ENCODE measurements at places on chromosomes 7 and 10.

DNA sequence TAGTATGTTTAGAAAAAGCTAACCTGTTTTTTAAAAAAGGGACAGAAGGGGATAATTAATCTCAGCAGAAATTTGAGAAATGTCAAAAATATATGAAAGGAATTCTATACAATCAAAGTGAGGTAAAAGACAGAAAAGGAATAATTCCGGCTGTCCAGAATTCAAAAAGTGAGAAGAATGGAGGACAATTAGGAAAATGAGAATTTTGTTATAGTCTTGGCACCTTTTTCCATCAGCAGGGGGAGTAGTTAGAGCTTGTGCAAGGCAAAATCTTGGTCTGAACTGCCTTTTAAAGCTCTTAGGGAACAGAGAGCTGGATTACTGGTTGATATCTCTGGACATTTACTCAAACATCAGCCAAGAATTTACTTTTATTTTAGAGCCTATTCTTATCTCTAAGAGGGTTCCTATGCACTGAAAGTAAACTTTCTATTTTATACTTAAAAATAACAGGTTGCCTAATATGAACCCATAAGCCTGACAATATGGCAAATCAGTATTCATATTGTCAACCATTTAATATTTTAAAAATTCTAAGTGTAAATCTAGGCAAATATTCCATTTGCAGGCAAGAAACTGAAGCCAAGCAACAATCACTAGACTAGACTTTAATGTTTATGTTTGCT, 185.6 kb downstream of the ANK3 start:
- no peak for DNase-seq

DNA sequence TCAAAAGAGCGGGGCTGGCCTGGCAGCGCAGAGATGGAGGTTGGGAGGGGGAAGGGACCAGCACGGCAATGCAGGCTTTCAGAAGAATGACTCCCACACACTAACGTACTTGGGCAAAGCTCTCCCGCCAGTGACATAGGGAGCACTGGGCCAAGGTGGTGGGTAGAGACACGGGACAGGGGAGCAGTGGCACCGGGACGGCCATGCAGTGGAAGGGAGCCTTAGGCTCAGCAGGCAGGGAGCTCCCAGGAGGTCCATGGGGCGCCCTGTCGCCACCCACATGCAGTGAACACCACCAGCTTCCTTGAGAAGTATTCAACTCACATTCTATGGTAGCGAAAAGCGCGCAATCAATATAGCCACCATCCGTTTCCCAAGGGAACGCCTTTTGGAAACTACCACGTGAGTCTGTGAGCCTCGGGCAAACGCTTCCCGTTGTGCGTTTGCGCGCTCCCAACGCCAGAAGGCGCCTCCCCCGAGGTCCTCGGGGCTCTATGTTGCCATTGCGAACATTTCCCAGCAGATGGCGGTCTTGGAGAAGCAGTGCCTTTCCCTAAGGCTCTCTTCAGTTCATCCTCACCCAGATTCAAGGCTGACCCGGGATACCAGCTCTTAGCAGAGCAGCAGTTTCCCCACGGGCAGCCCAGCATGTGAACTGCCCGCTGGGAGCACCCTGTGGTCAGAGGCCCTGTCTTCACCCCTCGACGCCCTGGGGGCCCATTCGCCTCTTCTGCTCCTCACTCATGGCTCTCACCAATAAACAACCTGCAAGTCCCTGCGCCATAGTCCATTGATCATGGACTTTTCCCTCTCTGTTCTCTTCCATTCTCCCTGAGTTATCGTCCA, 16.4 kb upstream of the OPALIN start:
- DNase-seq = peak; percentile 90

DNA sequence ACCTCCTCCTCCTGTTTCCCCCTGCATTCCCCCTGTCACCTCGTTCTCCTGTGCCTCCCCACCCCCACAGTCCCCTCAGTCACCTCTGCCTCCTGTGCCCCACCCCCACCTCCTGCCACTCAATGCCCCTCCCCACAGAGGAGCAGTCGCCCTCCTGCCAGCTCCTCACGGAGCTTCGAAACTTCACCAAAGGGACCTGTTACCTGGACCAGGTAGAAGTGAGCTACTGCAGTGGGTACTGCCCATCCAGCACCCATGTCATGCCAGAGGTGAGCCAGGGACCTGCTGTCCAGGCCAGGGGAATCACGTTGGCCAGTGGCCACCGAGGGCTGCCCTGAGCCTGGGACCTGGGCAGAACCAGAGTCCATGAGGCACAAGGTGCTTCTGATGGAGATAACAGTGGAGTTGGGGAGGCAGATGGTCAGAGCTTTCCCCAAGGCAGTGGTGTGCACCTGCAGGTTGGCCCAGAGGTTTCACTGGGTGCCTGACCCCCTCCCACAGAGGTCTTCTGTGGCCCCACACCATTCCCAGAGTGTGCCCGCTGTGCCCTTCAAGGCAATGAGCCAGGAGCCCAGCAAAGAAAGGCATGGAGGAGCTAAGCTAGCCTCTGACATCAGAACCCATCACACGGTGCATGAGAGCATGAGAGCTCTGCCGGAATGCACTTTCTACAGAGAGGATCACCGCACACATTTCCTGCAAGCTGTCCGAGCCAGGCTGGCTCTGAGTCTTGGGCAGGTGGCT, 7.0 kb upstream of the ZNF862 start:
- DNase-seq = no peak

GRCh38 chr7:138982204-138982623, 1.0 kb upstream of the KIAA1549 start:
- no peak for DNase-seq

- DNase-seq = no peak
These were observed 129.6 kb downstream of the DOCK1 start for GRCh38 chr10:127034790-127035189.

- DNase-seq = no peak
These were observed 29.6 kb downstream of the ARHGAP21 start for GRCh38 chr10:24694086-24694485.

GRCh38 chr10:3045471-3046209, 21.7 kb upstream of the PFKP start:
- DNase-seq = no peak

GRCh38 chr10:71382757-71383156, 14.0 kb upstream of the CDH23 start:
- no peak for DNase-seq

- DNase-seq = no peak
These were observed 470.2 kb downstream of the PAXIP1 start for GRCh38 chr7:154532771-154533170.

DNA sequence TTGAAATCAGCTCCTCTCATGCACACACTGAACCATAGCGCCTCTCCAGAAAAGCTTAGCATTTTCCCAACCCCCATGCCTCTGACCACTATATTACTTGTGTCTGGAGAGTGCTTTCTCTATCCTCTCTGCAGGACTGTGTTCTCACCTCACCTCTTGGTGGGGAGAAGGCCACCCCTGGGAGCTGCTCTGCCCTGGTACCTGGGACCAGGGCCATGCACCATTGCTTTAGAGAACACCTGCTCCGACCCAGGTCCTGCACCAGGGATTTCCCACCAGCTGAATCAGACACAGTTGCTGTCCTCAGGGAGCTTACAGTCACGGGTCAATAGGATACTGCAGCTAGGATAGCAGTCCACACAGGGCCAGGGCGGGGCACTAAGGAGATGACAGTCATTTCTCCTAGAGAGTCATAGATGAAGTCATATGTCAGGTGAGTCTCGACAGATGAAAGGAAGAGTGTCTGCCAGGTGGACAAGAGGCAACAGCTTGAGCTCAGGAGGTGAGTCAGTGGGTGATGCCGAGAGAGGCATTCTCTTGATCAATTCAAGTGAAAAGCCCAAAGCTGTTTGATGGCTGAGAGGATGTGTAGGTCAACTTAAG, 619 bp upstream of the LMTK2 start:
- peak; percentile 15 for DNase-seq

DNA sequence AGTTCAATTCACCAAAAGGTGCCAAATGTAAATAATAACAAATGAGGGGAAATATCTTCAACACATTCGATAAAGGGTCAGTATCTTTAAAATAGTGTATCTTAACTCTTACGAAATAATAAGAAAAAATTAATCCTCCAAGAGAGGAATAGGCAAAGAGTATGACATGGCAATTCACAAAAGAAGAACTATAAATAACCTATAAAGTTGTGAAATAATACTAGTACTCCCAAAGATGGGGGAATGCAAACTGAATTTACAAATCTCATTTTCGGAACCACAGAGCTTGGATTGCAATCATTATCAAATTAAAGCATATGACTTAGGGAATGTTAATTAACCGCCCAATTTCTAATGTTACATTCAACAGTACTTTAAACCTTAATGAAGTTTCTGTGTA, 78.2 kb upstream of the TARP start:
- no peak for DNase-seq

GRCh38 chr7:92425311-92425947, 21.9 kb upstream of the GATAD1 start:
- peak; percentile 26 for DNase-seq

- DNase-seq = peak; percentile 31
These were observed 677 bp downstream of the TSPAN14 start for GRCh38 chr10:80454513-80455460.

DNA sequence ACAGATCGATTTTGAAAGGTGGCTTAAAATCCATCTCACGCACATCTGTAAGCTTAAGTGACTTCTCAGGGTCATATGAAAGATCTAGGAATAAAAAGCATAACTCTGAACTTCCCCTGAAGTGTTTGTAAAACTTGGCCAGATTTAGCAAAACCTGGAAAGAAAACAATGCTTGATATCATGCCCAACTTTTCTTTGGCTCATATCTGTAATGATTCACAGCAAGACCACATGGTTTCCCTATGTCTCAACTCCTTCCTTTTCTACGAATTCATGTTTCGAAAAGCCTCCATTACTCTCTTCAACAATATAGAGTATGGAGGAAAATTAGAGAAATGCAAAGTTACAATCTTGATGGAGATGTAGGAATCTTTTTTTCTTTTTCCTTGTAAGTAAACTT, 20.1 kb upstream of the CABCOCO1 start:
- DNase-seq = no peak

- no peak for DNase-seq
These were observed 45.9 kb upstream of the BET1 start for GRCh38 chr7:94050046-94050445.

DNA sequence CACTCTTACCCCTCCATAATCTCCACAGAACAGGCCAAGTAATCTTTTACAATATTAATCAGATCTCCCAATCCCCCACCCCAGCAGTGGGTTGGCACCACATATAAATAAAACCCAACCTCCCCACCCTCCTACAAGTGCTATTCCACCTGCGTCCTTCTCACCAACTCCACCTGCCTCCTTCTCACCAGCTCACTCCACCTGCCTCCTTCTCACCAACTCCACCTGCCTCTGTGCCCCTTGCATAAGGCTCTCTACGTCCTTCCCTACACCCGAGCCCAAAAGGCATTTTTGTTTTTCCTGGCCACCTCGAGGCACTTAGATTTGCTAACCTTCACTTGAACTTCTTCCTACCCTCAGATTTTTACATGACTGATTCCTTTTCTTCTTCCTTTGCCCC, 89.7 kb downstream of the ATE1 start:
- peak; percentile 49 for DNase-seq

- no peak for DNase-seq
These were observed 176.3 kb downstream of the DGKI start for GRCh38 chr7:137670222-137671064.

- peak; percentile 31 for DNase-seq
These were observed 59.6 kb upstream of the TRIL start for GRCh38 chr7:29017713-29018112.

GRCh38 chr10:83142074-83142563, 997.2 kb upstream of the GHITM start:
- DNase-seq = no peak

DNA sequence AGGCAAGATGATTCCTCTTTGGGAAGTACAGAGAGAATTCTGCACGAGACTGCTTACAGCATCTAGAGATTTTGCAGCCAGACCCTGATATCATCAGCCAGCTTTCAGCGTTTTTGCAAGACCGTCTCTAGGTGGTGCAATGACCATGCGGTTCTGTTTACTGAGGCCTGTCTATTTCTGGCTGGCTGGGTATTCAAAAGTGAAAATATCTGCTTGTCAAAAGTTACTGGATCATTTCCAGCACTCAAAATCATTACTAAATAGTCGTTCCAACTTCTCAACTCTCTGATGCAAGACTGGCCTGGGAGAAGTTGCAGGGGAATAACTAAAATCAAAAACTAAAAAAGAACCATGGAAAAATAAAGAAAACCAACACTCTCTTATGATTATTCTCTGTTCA, 240.1 kb downstream of the ELMO1 start:
- peak; percentile 12 for DNase-seq

DNA sequence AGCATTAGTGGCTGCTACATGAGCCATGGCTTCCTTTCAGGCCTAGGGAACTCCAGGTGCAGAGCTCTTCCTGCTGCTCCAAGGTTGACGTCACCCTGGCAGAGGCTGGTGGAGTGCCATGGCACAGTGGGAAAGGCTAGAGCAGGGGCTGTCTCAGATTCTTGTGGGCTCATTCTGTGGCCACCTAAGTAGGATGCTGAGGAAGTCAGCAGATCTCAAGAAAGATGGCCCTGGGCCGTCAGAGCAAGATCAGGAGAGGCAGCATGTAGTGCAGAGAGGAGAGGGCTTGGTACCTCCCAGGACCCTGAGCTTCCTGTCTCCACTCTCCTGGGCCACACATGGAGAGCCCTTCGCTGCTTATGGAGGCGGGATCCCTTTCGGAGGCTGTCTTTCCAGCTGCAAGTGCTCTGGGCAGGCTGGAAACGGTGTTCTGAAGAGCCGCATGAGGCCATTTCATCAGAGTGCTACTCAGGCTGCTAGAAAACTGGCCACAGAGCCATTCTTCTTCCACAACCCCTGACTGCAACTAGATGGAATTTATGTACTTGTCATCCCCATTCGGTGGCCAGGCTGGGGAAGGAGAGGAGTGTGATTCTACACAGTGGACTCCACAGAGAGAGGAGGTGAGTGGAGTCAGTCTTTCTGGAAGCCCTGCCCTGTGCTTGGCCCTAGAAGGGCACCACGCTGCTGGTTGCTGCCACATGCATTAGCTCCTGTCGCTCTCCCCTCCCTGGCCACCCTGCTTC, 304.2 kb downstream of the RPS24 start:
- DNase-seq = no peak

- DNase-seq = no peak
These were observed at the start of gene SSC4D for GRCh38 chr7:76409537-76409936. SSC4D (minus strand) TSS chr7:76409697; CDS start chr7:76404439, 5,258 bp downstream.

GRCh38 chr7:22832401-22832800, 9.8 kb upstream of the TOMM7 start:
- DNase-seq = no peak

- no peak for DNase-seq
These were observed 447.4 kb downstream of the SH2D4B start for GRCh38 chr10:80985102-80985501.

- no peak for DNase-seq
These were observed 464.0 kb upstream of the ZMIZ1 start for GRCh38 chr10:78604721-78605120.

- no peak for DNase-seq
These were observed 349.2 kb downstream of the ANKRD30A start for GRCh38 chr10:37474645-37475044.

DNA sequence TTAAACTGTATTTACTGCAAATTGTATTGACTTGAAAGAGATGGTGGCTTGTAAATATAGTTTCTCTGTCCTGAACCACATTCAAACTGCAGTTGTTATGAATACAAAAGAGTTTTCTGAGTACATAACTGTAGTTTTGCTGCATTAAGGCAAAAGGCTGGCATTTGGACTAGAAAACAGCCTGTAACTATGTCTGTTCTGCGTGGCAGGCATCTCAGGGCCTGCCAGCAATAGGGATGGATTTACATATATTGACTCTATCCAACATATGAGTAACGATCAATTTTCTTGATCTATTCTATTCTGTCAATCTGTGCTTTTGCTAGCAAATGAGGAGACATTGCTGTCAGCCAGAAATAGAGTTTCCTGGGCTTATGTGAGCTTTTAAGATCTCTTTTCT, 174.6 kb downstream of the TMEM26 start:
- no peak for DNase-seq

- DNase-seq = no peak
These were observed 44.9 kb downstream of the DPYSL4 start for GRCh38 chr10:132231656-132232022.

Measured in NCI-H1417 (cell line).